Effector memory CD8-positive, alpha-beta T cell (primary cell): ENCODE measurements at places on chromosomes 12 and 14.
A peak's percentile ranks its signal among the peaks of the same experiment; 100 is the strongest.

DNA sequence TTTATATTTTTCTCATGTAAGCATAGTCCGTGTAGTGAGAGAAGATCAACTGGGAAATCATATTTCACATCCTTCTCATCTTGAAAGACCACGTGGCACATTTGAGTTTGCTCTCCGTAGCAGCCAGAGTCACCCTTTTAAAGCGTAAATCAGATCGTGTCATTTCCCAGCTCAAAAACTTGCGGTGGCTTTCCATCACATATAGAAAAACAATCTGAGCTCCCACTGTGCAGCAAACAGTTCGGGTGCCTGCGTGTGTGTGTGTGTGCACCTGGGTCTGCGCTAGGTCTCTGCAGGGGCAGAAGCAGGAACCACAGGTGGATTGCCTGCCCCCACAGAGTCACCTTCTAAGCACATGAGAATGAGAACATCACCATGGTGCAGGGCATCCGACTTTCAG is 338.2 kb downstream of the TRHDE start:
- H3K4me1 ChIP-seq = no peaks in the 10 kb centered on the region
- no peak for DNase-seq
- H3K27me3 ChIP-seq = no peaks in the 10 kb centered on the region

- no peaks in the 10 kb centered on the region for H3K36me3 ChIP-seq
- H3K27me3 ChIP-seq = no peaks in the 10 kb centered on the region
- no peaks in the 10 kb centered on the region for H3K4me1 ChIP-seq
- DNase-seq = no peak
- H3K4me3 ChIP-seq = no peak overlapping the region
- H3K27ac ChIP-seq = no peak overlapping the region
Observed at GRCh38 chr14:90388437-90388836, 8.4 kb upstream of the CALM1 start.

DNA sequence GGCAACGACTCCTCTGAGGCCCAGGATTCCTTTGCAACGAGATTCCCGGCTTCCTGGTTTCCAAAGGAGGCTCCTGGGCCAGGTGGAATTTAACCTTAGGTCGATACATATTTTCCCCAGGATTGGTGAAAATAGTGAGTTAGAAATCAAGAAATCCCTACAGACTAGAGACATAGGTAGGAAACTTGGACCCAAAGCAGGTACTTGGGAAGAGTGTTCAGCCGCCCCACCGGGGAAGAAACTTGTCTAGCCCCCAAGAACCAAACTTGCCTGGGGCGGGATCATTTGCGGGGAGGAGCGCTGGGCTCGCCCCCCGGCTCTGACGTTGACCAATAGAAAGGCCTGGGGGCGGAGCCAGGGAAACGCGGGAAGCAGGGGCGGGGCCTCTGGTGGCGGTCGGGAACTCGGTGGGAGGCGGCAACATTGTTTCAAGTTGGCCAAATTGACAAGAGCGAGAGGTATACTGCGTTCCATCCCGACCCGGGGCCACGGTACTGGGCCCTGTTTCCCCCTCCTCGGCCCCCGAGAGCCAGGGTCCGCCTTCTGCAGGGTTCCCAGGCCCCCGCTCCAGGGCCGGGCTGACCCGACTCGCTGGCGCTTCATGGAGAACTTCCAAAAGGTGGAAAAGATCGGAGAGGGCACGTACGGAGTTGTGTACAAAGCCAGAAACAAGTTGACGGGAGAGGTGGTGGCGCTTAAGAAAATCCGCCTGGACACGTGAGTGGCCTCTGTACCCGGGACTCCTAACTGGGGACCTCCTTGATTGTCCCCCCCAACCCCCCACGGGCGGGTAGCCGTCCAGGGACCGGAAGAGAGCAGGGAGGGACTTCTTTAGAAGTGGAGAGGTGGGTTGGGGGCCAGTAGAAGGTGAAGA is at the start of gene CDK2:
CDK2 (plus strand) TSS at position 423 of the 874 bp plus-strand sequence; CDS start at position 602, 179 bp downstream.
- peaks cover 2% of the 10 kb centered on the region for H3K36me3 ChIP-seq
- peak within 1 kb of the TSS; percentile 95 for H3K27ac ChIP-seq
- peaks cover 28% of the 10 kb centered on the region for H3K4me1 ChIP-seq
- DNase-seq = peak; percentile 84

DNA sequence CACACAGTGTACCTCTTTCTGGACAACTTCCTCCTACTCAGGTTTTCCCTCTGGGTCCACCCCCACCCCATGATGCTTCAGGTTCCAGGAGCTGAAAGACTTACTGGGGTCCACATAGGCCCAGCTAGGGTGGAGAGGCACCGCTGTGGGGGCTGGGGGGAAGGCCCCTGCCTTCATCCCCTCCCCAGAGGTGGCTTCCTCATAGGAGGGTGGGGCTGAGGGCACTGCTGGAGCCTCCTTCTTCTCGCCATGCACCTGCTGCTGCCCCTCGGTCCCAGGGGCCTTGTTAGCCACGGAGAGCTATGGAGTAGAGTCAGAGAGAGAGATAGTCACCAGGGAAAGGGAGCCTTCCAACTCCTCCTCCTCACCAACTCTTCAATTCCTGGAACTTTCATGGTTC is 2.7 kb downstream of the FAIM2 start:
- no peaks in the 10 kb centered on the region for H3K36me3 ChIP-seq
- H3K27ac ChIP-seq = no peak overlapping the region
- DNase-seq = no peak
- H3K4me1 ChIP-seq = peaks cover 11% of the 10 kb centered on the region

DNA sequence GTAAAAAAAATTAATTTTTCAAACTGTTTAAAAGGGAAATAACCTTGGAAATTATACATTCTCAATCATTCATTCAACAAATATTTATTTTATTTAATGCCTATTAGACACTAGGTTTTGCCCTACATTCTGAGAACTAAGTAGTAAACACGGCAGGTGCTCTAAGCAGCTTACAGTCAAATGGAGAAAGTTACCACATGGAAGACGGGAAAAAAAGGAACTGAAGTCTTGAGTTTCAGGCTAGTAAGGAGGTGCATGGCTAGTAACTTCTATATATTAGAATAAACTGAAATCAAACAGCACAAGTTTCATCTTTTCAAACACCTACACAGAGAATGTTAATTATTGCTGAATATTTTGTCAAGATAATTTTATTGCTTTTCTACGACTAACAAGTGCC is 52.9 kb downstream of the C12orf42 start:
- H3K27ac ChIP-seq = peak overlapping the region; percentile 96
- H3K27me3 ChIP-seq = no peaks in the 10 kb centered on the region
- no peaks in the 10 kb centered on the region for H3K36me3 ChIP-seq
- H3K4me1 ChIP-seq = peaks cover 3% of the 10 kb centered on the region
